Ovary (tissue), 10 donors: ENCODE measurements at places on chromosomes 16 and 17. TPM values are rescaled to one million over a fixed set of nuclear protein-coding genes. Genes with fewer than 3 reads are reported as not detected.

DNA sequence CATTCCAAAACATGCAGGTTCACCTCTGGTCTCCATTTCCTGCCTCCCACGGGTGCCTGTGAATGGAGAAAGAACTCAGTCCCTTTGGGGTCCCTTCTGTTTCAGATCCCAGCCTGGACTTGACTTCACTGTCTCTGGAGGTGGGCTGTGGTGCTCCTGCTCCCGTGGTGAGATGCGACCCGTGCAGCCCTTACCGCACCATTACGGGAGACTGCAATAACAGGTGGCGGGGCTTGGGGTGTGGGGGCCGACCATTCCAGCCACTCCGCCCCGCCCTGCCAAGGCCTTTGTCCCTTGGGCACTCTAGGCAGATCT lies 10.5 kb downstream of the LPO start:
- no peaks in the 10 kb centered on the region for H3K4me1 ChIP-seq
- H3K27me3 ChIP-seq: no peaks in the 10 kb centered on the region
- no peak for DNase-seq
- peak overlapping the region; percentile 38 for H3K4me3 ChIP-seq

DNA sequence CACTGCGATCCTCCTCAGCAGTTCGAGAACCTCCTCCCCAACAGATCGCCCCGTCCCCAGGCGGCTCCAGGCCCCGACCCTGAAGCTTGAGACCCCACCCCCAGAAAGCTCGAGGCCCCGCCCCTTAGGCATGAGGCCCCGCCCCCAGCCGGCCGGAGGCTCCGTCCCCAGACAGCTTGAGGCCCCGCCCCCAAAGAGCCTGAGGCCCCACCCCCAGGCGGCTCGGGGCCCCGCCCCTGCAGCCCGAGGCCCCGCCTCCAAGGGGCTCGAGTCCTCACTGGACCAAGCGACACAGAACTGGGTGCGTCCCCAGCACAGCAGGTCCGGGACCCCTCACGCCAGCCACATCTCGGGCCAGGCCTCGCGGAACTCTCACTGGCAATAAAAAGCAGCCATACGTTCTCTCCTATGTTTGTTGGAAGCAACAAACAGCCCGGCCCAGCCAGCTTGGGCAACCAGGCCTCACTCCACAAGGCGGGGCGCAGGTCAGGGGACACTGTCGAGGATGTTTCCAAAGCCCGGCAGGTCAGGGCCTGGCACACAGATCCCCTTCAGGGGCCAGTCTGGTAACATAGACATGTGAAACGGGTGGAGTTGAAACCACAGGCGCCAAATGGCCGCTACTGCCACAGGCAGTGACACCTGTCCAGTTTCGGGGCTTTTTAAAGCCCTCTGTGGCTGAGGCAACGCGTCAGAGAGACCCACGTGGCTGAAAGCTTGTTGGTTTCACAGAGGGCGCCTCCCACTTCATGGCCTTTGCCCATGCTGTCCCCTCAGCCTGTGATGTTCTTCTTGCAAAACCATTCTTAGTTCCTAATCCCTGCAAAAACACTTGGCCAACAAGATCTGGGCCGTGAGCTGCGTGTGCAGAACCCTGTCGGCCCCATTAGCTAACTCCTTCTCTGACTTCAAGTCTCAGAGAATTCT lies 224.2 kb downstream of the PARN start:
- no peak overlapping the region for H3K4me3 ChIP-seq
- no peaks in the 10 kb centered on the region for H3K27me3 ChIP-seq
- DNase-seq: peak; percentile 24

- no peaks in the 10 kb centered on the region for H3K27me3 ChIP-seq
- H3K4me1 ChIP-seq: no peaks in the 10 kb centered on the region
- H3K4me3 ChIP-seq: no peak overlapping the region
- H3K27ac ChIP-seq: no peak overlapping the region
- no peak for DNase-seq
These were observed 1036.6 kb downstream of the CDH11 start for GRCh38 chr16:64085296-64085695.

GRCh38 chr17:8073627-8074484 lies 13.7 kb downstream of the ALOX12B start:
- DNase-seq: peak; percentile 50
- no peak overlapping the region for H3K4me3 ChIP-seq
- H3K27me3 ChIP-seq: no peaks in the 10 kb centered on the region
- no peaks in the 10 kb centered on the region for H3K36me3 ChIP-seq
- H3K4me1 ChIP-seq: no peaks in the 10 kb centered on the region

GRCh38 chr17:60908324-60908723 lies 230.7 kb downstream of the BCAS3 start:
- H3K4me1 ChIP-seq: no peaks in the 10 kb centered on the region
- no peaks in the 10 kb centered on the region for H3K27me3 ChIP-seq

- no peak for DNase-seq
- H3K27ac ChIP-seq: no peak overlapping the region
- no peaks in the 10 kb centered on the region for H3K36me3 ChIP-seq
- H3K27me3 ChIP-seq: no peaks in the 10 kb centered on the region
- H3K4me3 ChIP-seq: no peak overlapping the region
These were observed 83.0 kb upstream of the CDC42EP4 start for GRCh38 chr17:73394512-73395450.

DNA sequence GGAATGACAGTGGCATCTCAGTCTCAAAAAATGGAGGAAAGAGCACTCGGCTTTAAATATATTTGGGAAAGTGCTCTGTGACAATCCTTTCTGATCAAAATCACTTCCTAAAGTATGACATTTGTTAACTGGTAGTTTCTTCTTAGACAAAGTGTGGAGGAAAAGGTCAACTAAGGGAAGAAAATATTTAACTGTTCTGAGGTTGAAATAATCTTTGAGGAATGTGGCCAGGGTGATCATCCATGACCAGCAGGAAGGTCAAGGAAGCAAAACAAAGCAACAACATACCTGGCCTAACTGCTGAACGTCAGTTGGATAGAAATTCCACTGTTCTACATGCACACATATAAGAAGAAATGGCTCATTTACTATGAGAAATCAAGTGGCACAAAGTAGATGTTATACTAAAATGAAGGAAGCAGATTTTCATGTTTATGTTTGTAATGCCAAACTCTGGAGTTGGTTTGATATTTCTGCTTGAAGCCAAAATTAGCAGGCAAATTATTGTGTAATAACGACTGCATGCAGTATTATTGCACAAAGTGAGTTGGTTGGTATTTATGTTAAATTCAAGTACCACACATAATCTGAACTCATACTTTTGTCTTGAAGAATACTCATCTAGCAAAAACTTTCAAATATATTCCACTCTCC lies 87.3 kb upstream of the CORO6 start:
- no peak overlapping the region for H3K27ac ChIP-seq
- H3K27me3 ChIP-seq: no peaks in the 10 kb centered on the region
- no peaks in the 10 kb centered on the region for H3K36me3 ChIP-seq
- no peak for DNase-seq
- peaks cover 4% of the 10 kb centered on the region for H3K4me1 ChIP-seq

GRCh38 chr17:81646869-81647600 lies 9.3 kb downstream of the PDE6G start:
- DNase-seq: no peak
- no peak overlapping the region for H3K27ac ChIP-seq
- H3K36me3 ChIP-seq: no peaks in the 10 kb centered on the region
- H3K27me3 ChIP-seq: peaks cover 14% of the 10 kb centered on the region
- H3K4me1 ChIP-seq: no peaks in the 10 kb centered on the region
- H3K4me3 ChIP-seq: no peak overlapping the region

DNA sequence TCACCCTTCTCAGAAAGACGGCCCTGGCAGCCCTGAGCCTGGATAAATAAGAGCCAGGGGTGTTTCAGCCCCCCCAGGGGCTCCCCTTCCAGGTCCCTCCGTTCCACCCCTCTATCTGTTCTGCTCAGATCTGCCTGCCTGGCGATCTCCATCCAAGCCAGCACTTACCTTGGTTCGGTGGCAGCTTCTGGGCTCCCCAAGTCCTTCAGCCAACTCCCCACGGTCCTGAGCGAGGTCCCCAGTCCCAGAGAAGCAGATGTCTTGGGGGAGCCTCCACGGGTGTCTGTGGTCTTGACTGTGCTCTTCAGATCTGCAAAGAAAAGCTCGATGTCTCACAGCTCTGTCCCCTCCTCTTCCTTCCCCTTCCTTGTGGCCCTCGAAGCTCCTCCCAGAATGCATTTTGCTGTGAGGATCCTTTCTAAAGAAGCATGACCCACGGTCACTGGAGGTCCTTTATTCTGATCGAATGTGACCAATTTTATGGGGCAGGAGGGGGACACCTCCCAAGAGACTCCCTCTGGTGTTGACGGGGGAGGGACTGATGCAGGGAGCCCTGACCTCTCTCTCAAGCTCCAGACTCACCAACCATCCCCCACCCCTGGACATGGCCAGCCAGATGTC lies at the start of gene PIK3R6:
Gene PIK3R6, minus strand, starts transcription at position 314 of the 621 bp plus-strand sequence. CDS start 17,880 bp downstream, outside the sequence.
- H3K4me3 ChIP-seq: no peak within 1 kb of the TSS
- no peaks in the 10 kb centered on the region for H3K4me1 ChIP-seq
- H3K36me3 ChIP-seq: no peaks in the 10 kb centered on the region
- H3K27me3 ChIP-seq: no peaks in the 10 kb centered on the region

DNA sequence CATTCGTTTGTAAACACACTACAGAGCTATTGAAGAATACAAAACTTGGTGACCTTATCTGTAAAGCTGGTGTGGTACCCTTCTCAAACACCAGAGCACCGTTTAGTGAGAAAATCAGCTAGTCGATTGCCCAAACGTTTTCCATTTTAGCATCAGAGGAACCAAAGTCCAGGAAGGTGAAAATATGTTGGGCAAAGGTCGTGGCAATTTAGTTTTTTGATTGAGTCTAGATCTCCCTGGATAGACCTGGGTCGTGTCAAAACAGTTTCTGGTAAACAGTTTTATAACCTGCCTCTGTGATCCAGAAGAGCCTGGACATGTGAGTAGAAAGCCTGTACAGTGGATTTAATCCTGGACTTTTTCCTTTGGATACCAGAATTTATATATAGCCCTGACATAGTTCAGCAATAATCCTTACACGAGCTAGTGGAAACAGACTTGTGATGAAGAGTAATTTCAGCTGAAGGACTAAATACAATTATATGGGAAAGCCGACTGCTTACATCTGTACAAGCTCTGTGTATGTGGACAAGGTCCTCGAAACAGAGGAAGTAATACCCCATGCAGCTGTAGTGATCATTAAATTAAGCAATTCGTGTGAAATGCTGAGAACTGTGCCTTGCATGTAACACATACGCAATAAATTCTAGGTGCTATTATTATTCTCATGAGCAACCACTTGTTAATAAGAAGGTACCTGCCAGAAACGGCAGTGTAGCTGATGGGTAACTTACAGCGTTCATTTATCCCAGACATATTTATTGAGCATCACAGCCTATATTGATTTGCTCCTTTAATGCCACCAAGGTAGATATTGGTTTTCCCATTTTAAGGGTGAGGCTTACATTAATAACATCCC lies 72.5 kb downstream of the MAP2K6 start:
- H3K27me3 ChIP-seq: no peaks in the 10 kb centered on the region
- H3K27ac ChIP-seq: no peak overlapping the region
- H3K4me3 ChIP-seq: no peak overlapping the region
- H3K4me1 ChIP-seq: no peaks in the 10 kb centered on the region
- DNase-seq: no peak

GRCh38 chr16:84266451-84266850 lies 26.6 kb upstream of the KCNG4 start:
- H3K27ac ChIP-seq: no peak overlapping the region
- H3K4me3 ChIP-seq: no peak overlapping the region
- no peaks in the 10 kb centered on the region for H3K36me3 ChIP-seq
- no peaks in the 10 kb centered on the region for H3K4me1 ChIP-seq

GRCh38 chr17:74245871-74246270 lies 28.2 kb upstream of the DNAI2 start:
- H3K4me1 ChIP-seq: peaks cover 5% of the 10 kb centered on the region
- H3K27me3 ChIP-seq: no peaks in the 10 kb centered on the region
- H3K36me3 ChIP-seq: no peaks in the 10 kb centered on the region
- H3K27ac ChIP-seq: no peak overlapping the region

DNA sequence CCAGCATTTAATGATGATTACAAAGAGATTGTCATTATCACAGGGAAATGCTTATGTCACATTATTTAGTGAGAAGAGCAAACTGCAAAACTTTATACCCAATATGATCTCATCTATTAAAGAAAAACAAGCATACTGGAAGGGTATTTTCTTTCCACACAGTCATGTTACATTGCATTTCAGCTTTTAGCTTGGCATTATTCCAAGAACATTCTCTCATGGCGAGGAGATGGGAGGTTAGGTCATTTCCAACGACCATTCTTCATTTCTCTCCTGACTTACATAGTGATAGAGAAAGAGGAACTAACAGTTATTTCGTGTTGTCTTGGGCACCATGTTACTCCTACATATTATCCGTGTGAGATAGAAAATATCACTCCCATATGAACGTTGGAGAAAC lies 309.4 kb upstream of the XYLT1 start:
- no peak overlapping the region for H3K27ac ChIP-seq
- H3K27me3 ChIP-seq: no peaks in the 10 kb centered on the region
- H3K36me3 ChIP-seq: no peaks in the 10 kb centered on the region
- no peak for DNase-seq
- H3K4me1 ChIP-seq: no peaks in the 10 kb centered on the region
- H3K4me3 ChIP-seq: no peak overlapping the region

DNA sequence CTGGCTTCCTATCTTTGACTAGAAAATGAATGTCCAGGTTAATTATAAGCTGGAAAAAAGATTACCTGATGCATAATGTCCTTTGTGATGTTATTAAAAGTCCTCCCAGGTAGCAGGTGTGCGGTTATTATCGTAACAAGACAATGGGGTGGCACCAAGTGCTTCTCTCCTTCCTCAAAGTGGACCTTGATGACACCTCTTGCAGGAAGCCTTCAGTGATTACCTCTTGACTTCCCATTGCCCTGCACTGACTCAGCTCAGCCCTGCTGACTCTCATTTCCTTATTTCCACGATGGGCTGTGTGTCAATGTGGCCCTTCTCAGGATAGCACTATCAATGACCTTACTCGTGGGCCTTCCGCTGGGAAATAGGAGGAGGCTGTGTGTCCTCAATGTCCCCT lies 477.4 kb upstream of the CCL2 start:
- H3K27me3 ChIP-seq: no peaks in the 10 kb centered on the region
- DNase-seq: no peak
- H3K36me3 ChIP-seq: no peaks in the 10 kb centered on the region
- no peak overlapping the region for H3K27ac ChIP-seq
- no peaks in the 10 kb centered on the region for H3K4me1 ChIP-seq

The TMEM114 gene
- total RNA-seq: not detected

The CCL4 gene
- total RNA-seq: 1.8 TPM

The ADAMTS18 gene
- total RNA-seq: not detected

The CAVIN1 gene
- 281 TPM for total RNA-seq

The WFDC1 gene
- total RNA-seq: 0.57 TPM

The SPG7 gene
- total RNA-seq: 109 TPM

The RFNG gene
- total RNA-seq: 51.6 TPM
